Suprapubic skin (tissue), 4 donors: ENCODE measurements at places on chromosomes 5 and 9.
A peak's percentile ranks its signal among the peaks of the same experiment; 100 is the strongest.

- no peak for DNase-seq
Measured at GRCh38 chr5:83281658-83282057, 189.9 kb upstream of the VCAN start.

DNA sequence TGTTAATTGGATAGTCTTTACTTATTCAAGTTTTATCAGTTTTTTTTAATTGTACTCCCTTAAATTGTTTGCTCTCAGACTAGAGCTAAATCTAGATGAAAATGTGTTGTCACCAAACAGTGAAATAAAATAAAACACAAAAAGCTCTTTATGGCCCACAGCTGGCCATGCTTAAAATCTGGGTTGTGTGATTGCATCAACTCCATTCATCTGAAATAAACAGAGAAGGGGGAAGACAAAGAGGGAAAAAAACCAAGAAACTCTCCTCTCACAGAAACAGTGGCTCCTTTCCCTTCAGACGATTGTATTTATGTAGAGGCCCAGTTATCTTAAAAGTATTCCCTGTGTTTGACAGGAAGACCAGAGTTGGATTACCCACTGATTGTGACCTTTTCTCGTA lies 422.4 kb downstream of the IRX1 start:
- no peak for DNase-seq

DNA sequence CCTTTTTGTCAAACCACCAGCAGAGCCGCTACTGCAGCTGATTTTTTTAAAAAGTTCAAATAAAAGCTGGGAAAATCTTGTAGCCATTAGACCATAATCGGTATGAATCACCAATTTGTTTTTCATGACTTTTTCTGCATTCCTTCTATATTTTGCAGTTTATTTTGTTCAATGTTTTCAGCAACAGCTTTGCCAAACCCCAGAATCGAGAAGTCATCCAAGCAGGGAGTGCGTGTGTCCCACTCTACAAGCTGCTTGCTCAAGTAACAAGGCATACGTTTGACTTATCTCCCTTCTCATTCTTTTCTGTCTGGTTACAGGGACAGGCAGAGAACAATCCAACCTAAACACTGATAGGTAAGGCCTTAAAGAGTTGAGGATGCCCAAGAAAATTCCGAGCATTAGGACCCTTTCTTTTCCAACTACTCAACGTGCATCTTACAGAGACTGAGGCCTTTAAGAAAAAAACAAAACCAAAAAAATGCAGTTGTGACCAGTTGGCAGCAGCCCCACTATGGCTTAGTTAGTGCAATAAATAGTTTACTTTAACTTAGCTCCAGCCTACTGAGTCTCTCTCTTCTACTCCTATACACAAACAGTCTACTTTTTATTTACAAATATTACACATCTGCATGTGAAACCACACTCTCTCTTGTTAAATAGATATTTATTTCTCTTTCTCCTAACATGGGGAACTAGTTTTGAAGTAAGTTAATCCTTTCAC lies 134.7 kb upstream of the SLIT3 start:
- no peak for DNase-seq

DNA sequence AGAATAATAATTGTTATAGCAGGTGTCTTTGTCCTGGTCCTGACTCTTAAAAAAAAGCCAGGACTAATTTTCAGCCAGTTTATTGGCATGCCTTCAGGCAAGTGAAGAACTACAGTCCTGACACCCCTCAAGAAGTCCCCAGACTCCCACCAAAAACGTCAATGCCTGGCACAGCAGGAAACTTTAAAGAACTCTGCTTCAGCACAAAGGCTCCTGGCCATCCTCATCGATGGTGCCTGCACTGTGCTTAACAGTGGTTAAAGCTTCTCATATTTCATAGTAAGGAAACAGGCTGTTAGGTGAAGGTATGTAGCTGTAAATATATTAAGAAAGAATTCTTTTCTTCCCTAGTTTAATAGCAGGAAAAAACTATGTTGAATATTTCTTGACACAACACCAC lies 280.1 kb upstream of the PUM3 start:
- no peak for DNase-seq

DNA sequence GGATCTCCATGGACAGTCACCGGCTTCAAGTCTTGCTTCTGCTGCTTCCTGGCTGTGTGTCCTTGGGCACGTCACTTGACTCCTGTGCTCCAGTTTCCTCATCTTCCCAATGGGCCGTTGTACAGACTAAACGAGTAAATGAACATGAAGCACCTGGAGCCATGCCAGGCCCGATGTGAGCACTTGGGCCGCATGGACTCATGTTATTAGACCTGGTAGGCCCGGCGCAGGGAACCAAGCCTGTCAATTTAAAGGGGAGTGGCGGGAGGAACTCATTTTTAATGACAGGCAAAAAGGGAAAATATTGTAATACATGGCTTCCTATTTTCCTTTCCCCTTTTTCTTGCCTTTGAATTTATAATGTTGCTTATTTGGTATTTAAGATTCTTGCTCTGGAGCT lies 47.5 kb downstream of the TENT4A start:
- DNase-seq, result no peak

- DNase-seq, result no peak
Measured at GRCh38 chr5:31847354-31847753, 208.4 kb downstream of the PDZD2 start.

DNA sequence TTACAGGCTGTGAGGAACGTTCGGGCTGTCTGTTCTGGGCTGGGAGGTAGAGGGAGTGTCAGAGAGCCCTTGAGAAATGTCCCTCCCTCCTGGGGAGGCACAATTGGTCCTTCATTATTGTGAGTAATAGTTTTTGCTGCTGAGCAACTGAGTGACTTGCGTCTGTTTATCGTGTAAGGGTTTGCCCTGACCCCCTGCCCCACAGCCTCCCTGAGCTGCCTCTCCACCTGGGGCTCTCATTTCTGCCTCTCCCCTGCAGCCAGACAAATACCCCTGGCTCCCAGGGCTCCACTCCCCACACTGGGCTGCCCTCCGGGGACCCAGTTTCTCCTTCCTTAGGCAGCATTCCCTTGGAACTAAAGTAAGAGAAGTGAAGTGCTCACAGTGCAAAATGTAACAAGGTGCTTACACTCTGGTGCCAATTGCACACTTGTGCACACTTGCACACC lies 174.9 kb upstream of the MVB12B start:
- no peak for DNase-seq

GRCh38 chr9:86614871-86615849 lies 260.9 kb upstream of the TUT7 start:
- no peak for DNase-seq

GRCh38 chr9:101462558-101462957 lies 27.0 kb upstream of the ALDOB start:
- DNase-seq, result no peak

- no peak for DNase-seq
Measured at GRCh38 chr5:104015765-104016164, 453.2 kb upstream of the NUDT12 start.

- DNase-seq, result no peak
Measured at GRCh38 chr9:3735251-3735650, 209.4 kb upstream of the RFX3 start.

- no peak for DNase-seq
Measured at GRCh38 chr5:176775409-176775808, 35.0 kb upstream of the UNC5A start.

DNA sequence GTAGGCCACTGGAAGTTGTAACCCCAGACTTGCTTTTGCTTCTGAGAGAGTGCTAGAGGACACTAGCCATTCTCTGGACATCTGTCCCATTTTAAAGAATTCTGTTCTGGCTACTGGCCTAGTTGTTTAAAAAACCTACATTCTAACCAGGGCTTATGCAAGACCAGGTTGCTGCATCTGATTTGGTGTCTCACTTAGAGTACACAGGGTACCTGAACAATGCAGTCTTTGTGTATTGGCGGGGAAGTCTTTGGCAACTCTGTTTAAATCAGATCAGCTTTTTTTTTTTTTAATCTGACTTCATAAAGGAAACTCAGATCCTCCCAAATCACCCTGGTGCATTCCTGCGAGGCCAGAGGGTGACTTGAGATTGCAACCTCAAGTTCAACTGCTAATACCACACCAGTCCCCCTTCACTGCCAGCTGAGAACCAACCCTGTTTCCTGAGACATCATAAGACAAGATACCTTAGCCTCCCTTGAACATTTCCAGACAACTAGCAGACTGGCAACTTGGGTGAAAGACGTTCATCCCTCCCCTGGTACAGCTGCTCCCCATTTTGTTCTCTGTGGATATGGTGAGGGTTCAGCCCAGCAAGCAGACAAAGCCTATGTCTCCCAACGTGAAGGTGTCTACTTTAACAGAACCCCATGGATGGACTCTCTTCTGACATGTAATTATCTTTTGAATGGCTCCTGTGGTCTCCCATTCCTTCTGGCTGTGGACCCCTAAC lies 27.0 kb downstream of the SKP1 start:
- no peak for DNase-seq

DNA sequence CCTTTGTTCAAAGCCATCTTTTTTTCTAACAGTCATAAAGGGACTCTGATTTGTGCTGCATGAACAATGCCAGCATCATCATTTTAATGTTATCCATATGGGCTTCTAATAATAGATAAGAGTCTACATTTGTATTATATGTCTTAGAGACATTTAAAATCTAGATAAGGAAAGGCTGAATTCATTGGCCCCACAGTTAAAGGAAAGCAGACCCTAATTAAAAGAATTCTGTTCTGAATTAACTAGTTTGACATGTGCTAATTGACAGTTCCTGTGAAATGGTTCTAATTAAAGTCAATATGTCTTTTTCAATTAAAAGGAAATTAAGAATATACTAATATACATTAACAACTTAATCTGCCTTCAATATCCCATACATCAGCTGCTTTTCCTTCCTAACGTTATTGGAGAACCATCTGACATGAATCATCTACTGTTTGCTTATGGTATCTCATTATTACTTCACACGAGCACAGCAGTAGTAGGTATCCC lies 104.7 kb downstream of the NR2F1-AS1 start:
- no peak for DNase-seq

- DNase-seq, result no peak
Measured at GRCh38 chr5:80083101-80083890, 48.1 kb downstream of the THBS4 start.

GRCh38 chr5:150358261-150359095 lies 981 bp downstream of the TCOF1 start:
- no peak for DNase-seq

DNA sequence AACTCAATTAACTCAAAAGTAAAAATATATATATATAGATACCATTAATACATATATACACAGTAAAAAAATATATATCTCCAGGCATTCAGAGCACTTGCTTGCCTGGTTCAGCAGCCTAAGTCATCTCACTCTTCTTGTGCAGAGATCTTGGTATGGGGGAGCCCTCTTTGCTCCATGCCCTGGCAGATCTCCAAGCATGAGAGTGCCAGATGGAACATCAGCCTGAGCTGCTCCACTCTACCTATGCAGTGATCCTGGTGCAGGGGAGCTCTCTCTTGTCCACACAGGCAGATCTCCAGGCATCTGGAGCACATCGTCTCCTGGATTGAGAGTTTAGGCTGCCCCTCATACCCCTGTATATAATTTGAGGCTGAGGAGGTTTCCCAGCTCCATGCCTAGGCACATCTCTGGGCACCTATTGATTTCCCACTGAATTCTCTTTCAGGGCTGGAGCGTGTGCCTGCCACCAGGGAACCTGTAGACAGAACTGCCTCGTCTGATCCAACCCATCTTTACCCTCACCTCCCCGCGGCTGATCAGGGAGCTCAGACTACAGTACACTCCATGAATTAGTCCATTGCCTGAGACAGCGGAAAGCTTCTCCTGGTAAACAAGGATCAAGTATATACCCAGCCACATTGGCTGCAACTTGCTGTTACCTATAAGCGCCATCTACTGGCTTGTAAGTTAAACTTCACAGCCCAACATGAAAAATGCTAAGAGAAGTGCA lies 342.4 kb upstream of the GRIA1 start:
- DNase-seq, result no peak

DNA sequence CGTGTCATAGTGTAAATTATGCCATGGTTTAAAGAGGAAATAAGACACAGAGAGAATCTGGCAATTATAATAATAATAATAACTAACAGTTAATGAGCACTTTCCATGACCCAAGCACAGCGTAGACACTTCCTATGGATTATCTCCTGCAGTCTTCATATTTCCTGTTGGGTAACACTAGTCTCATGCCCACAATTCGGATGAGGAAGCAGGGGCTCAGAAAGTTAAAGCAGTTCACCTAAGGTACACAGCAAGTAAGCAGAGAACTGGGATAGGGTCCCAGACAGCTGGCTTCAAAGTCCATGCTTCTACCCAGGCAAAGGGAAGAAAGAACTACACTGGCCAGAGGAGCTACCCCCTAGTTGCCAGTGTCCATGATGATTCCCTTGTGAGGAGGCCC lies 27.9 kb upstream of the TGFBI start:
- no peak for DNase-seq

- no peak for DNase-seq
Measured at GRCh38 chr9:95816716-95817115, 58.8 kb upstream of the ERCC6L2 start.

GRCh38 chr9:28051559-28052503 lies 478.6 kb upstream of the C9orf72 start:
- no peak for DNase-seq

- DNase-seq, result no peak
Measured at GRCh38 chr9:115442054-115442453, 324.1 kb upstream of the TNC start.

DNA sequence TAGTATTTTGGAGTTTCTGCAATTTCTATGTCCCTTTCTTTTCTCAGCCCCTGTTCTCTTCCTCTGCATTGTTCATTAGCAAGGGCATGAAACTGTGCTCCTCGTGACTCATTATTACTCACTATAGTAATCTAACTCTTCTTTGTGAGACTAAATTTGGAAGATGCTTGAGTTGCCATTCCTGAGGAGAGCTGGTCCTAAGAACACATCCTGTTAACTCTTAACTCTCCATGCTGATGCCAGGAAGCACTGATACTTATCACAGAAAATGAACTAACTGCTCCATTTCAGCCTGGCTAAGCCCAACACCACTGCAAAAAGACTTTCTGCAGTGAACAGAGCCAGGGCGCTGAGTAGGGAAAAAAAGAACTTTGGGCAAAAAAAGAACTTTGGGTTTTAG lies 10.6 kb upstream of the CSNK1A1 start:
- DNase-seq, result no peak

- DNase-seq, result peak; percentile 76
Measured at GRCh38 chr5:177446200-177447065, at the start of gene PRR7. Gene PRR7 (plus strand): TSS chr5:177446814. CDS start chr5:177455068, 8,254 bp downstream.

DNA sequence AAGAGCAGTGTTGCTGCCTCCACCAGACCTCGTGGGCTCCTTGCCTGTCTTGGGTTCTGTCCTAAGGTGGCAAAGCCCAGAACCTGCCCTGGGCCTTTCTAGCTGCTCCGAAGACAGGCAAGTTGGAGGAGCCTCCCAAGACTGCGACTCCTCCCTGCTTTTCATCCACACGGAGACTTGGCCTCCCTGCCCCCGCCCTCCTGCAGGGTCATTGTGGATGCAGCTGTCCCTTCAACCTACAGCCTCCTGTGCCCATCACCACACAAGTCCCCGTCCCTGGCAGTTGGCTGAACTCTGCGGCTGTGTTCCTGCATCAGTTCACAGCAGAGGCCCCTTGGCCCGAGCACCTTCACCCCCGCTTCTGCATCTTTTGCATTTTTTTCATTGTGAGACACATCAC lies 59.2 kb downstream of the WNK2 start:
- no peak for DNase-seq
